Putamen (tissue), 1 donor: ENCODE measurements at places on chromosomes 11 and 22.

DNA sequence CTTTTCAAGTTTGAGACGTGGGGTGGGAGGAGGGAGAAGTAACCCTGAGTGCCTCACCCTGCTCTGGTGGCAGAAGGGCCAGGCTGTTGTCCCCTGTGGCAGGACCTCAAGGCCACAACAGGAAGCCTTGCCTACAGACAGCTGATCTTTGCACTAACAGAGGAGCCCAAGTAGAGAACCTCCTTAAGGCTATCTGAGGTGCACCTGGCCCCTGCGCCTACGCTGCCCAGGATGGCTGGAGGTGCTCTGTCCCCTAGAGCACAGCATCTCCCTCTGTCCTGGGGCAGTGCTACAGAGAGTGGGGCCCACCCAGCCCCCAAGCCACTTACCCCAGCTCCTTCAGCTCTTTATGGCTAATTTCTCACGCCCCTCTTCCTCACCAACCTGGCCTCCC is 27.0 kb downstream of the MYO7A start:
- no peak for DNase-seq

DNA sequence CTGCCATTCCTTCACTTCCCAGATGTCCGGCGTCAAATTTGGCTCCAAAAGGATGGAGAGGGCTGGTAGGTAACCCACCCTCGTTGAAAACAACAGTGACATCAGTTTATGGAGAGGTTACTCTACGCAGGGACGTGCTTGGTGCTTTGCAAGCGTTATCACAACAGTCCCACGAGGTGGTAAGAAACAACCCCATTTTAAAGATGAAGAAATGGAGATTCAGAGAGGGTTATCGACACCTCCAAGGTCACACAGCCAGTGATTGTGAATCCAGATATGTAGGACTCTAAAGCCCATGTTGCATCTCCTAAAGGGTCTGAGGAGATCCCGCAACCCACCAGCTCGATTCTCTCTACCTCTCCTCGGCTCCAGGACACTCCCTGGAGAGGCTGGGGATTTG is 773 bp downstream of the MIAT start:
- no peak for DNase-seq

GRCh38 chr11:79400717-79401330 is 40.0 kb downstream of the TENM4 start:
- peak; percentile 33 for DNase-seq

- DNase-seq = peak; percentile 63
Observed at GRCh38 chr22:37887584-37888378, 18.3 kb upstream of the MICALL1 start.

- DNase-seq = no peak
Observed at GRCh38 chr22:22244316-22245250, at the start of gene VPREB1. VPREB1 (plus strand) TSS chr22:22244786; CDS start chr22:22244814, 28 bp downstream.

- no peak for DNase-seq
Observed at GRCh38 chr11:77287615-77288273, 13.7 kb downstream of the GDPD4 start.

- no peak for DNase-seq
Observed at GRCh38 chr22:44360668-44361381, 48.1 kb upstream of the SHISAL1 start.

GRCh38 chr22:35172442-35172841 is 84.9 kb upstream of the HMGXB4 start:
- no peak for DNase-seq

- peak; percentile 12 for DNase-seq
Observed at GRCh38 chr11:131025020-131025419, 108.7 kb upstream of the SNX19 start.

- DNase-seq = no peak
Observed at GRCh38 chr22:45319324-45319685, 9.6 kb downstream of the FAM118A start.

DNA sequence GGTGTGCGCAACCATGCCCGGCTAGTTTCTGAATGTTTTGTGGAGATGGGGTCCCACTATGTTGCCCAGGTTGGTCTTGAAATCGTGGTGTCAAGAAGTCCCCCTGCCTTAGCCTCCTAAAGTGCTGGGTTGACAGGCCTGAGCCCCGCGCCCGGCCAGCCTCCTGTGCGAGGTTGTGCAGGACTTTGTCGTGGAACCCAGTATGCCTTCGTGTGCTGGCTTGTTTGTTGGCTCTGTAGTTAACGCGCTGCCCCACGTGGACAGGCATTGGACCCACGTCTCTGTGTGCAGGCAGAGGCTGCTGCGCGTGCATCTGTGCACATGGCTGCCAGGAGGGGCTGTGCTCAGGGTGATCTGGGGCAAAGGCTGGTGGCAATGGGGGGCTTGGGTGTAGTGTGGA is 33.9 kb upstream of the ZNF195 start:
- DNase-seq = no peak

- no peak for DNase-seq
Observed at GRCh38 chr11:2769409-2770095, 69.8 kb upstream of the KCNQ1OT1 start.

GRCh38 chr11:88050247-88050646 is 125.0 kb downstream of the RAB38 start:
- peak; percentile 59 for DNase-seq

- DNase-seq = peak; percentile 41
Observed at GRCh38 chr11:101860696-101861427, 53.9 kb upstream of the CEP126 start.

DNA sequence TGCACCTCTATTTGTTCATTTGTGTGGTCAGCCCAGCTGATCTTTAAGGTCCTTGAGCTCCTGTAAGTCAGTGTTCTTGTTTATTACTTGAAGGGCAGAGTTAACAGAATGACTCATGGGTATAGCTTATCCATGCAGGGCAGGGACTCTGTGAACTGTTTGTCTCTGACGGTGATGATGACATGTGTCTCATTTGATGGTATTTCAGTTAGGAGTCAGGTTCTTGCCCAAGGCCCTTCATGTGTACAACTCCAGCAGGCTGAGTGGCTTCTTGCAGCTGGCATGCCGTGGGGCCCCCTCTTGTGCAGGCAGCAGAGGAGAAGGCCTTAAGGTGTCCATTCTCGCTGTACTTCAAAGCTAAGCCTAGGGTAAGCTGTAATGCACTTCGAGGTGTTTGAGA is 165.1 kb downstream of the DBX1 start:
- DNase-seq = no peak

DNA sequence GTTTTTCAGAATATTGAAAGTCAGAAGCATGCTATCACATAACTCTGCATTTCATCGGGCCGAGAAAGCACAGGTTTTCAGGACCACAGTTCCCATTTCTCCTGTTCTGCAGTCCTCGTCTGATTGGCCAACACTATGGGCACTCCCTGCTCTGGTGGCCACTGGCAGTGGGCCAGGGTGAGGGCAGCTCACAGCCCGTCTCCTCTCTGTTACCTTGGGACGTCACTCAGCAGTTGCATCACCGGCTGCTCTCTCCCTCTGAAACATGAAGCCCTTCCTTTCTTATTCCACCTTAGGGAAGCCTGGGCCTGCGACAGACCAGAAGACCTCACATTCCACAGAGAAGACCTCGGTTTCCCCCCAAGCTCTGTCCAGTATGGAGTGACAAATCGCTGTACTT is 11.4 kb upstream of the MICAL3 start:
- DNase-seq = no peak

DNA sequence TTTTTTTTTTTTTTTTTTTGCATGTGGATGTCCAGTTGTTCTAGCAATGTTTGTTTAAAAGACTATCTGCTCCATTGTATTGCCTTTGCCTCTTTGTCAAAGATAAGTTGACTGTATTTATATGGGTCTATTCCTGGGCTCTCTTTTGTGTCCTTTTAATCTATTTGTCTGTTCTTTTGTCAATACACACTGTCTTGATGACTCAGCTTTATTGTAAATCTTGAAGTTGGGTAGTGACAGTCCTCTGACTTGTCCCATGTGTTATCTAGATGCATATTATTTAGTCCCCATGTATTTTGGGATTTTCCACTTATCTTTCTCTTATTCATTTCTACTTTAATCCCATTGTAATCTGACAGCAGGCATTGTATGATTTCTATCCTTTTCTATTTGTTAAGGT is 3.3 kb downstream of the CCDC81 start:
- DNase-seq = no peak

DNA sequence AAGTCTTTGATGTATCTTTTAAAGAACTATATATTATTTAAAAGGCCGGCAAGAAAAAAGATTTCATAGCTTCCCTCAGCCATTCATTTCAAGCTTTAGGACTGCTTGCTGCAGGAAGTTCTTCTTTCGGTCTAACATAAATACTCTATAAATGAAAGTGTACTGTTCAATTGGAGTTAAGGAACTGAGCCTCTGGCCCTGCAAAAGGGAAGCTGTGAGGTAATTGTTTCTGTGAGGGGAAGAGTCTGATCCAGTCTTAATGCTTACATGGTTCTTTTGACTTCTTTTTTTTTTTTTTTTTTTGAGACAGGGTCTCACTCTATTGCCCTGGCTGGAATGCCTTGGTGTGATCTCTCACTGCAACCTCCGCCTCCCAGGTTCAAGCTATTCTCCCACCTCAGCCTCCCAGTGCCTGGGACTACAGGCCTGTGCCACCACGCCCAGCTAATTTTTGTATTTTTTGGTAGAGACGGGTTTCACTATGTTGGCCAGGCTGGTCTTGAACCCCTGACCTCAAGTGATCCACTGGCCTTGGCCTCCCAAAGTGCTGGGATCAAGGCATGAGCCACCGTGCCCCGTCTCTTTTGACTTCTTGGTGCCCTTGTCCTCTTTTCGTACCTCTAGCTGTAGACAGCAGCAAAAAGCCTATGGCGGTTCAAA is 4.7 kb upstream of the TRIM29 start:
- no peak for DNase-seq

GRCh38 chr11:108122166-108122628 is 830 bp downstream of the ACAT1 start:
- DNase-seq = no peak

- DNase-seq = no peak
Observed at GRCh38 chr22:37979782-37980181, 4.6 kb downstream of the SOX10 start.

- DNase-seq = no peak
Observed at GRCh38 chr11:2413742-2414579, 13.4 kb downstream of the TSSC4 start.

- no peak for DNase-seq
Observed at GRCh38 chr11:44333271-44334218, 23.6 kb upstream of the ALX4 start.

DNA sequence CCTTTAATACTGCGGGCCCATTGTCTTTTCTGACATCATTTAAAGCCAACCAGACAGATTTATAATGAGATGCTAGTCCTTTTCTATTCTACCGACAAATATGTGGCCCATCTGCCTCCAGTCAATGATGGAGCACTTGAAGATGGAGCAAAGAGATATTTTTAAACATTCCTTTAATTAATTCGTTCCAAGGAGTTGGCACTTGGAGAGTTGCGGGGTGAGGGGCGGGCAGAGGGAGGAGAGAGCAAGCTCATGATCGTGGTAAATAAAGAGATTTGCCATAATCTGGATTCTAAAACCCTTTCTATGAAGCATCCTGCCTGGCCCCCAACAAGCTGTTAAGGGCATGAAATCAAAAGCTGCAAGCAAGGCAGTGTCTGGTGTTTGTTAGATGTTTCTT is 5.0 kb downstream of the SLC1A2 start:
- DNase-seq = no peak

DNA sequence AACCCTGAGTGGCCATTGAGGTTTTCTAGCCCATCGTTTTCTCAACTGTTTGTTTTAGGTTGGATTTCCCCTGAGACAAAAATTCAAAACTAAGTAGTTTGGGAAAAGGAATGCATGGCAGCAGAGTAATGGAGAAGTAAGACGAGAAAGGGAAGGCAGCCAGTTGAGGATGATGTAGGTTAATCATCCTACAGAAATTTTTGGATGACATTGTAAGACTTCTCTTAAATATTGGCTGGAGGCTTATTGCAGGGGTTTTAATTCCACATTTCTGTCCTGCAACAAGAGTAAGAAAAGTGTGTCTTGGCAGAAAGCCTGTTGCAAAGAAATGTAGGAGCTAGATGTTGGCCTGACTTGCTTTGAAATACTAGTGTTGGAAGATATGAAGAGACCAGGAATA is 308.8 kb downstream of the LUZP2 start:
- no peak for DNase-seq

DNA sequence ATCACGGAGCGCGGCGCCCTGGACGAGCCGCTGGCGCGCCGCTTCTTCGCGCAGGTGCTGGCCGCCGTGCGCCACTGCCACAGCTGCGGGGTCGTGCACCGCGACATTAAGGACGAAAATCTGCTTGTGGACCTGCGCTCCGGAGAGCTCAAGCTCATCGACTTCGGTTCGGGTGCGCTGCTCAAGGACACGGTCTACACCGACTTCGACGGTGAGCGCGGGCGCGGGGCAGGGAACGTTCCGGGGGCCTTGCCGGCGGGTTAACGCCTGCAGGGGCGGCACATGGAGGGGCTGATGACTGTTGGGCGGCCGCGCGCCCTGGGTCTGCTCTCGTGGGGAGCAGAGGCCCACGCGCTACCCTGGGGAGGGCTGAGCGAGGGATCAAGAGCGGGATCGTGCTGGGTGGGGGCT is 1.0 kb downstream of the PIM3 start:
- DNase-seq = no peak

GRCh38 chr11:31764766-31765165 is 46.4 kb downstream of the PAX6 start:
- DNase-seq = peak; percentile 33

DNA sequence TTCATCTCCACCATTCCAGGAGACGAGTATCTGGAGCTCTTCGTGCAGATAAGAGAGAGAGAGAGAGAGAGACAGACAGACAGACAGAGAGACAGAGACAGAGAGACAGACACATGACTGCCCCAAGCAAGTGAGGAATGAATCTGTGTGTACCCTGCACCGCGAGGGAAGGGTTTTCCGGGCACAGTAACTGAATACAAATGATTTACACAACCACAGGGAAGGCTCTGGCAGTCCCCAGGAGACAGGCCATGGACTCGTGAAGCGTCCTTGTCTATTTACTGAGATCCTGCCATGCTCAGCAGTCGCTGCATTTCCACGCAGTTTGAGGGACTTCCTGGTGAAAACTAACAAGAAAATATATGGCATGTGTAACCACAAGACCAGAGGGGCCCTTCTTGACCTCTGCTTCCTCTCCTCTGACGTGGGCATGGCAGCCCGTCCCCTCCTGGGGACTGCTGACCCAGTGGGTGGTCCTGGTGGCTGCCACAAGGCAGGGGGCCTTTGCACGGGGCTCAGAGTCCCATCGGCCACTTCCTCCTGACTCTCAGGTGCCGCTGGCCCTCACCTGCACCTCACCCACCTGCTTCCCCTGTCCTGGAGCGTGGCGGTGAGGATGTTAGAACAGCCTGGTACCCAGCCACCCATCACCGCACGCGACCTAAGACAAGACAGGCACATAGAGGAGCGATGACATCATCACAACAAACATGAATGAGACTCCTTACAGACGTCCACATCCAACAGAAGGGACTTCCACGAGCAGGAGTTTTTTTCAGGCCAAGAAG is 75.9 kb downstream of the PHF21B start:
- DNase-seq = no peak
